ENCODE measurements at places on chromosomes 11 and 22. TPM values are rescaled to one million over a fixed set of nuclear protein-coding genes. Genes with fewer than 3 reads are reported as not detected.

DNA sequence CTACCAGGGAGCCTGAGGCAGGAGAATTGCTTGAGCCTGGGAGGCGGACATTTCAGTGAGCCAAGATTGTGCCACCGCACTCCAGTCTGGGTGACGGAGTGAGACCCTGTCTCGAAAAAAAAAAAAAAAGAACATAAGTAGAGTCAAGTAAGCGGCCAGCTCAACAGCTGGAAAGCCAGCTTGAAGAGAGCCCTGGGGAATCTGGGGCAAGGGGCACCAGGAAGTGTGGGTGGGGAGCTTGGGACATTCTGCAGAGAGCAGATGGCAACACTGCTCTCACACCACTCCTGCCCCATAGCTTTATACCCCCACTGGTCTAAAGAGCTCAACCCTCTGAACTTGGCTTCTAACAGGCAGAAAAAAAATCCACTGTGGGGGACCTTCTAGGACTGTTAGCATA is 505.6 kb downstream of the BUD13 start:
- ATAC-seq, result no peak

DNA sequence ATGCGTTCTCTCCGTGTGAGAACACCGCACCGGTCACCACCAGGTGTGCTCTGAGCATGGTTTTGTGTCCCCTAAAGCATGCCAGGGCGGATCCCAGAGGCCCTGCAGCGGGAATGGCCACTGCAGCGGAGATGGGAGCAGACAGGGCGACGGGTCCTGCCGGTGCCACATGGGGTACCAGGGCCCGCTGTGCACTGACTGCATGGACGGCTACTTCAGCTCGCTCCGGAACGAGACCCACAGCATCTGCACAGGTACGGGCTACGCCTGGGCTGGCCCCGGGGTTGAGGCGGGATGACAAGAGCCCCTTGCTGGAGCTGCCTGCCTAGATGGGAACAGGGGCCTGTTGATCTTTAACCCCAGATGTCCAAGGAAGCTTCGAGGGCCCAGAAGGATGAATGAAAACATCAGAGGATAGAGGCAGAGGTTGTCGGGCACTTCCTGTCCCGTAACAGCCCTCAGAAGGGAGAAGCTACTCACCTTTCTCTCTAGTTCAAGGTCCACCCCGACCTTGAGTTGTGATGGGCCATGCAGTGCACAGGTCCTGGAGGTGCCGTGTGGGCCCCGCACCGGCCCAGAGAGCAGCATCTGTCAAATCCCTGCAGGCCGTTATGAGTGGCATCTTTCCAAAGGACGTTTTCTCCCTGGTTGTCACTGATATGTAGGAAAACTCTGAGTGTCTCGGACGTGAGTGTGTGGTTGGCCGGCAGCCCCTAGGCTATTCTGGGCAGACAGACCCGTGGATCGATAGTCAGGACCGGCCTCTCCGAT is 3.3 kb downstream of the CRELD2 start:
- ATAC-seq, result no peak

DNA sequence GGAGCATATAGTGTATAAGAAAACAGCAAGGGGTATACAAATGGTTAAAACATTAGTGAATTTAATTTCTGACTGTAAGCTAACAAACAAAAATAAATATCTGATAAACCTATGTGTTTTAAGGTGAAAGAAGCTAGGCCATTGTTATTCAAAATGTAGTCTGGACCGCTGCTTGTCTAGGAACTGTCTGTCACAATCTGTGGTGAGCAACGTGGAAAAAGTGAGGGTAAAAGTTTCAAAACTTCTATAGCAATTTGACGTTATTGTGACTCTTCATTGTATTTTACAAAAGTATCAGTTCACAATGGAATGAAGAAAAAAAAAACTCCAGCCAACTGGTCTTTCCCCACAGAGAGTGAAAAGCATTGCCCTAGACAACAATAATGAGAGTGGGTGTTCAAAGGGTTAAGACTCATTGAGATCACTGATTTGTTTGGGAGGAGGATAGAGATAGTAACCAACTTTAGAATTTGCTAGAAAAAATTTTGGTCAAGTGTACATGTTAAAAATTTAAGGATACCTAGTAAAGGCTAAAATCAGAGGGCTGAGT is 79.1 kb downstream of the UVRAG start:
- ATAC-seq, result no peak

DNA sequence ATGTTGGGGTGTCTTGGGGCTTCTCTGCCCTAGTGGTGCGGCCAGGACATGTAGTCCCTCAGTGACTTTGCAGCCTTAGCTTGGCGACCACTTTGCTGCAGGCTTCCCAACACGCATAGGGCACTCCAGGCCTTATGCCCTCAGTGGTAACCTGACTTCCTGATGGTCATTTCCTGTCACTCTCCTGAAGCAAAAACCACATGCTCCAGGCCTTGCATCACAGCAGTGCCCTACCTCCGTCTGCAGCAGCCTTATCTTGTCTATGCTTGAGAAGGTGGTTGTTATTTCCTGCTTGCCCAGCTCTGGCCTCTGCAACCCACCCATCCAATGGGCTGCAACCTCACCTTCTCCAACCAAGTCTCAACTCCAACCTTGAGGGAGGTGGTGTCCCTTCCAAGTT is 33.4 kb upstream of the PISD start:
- ATAC-seq, result no peak

GRCh38 chr11:17607083-17607429 is 60.0 kb downstream of the OTOG start:
- ATAC-seq, result no peak

GRCh38 chr11:16596231-16596630 is 142.2 kb upstream of the C11orf58 start:
- ATAC-seq, result no peak

DNA sequence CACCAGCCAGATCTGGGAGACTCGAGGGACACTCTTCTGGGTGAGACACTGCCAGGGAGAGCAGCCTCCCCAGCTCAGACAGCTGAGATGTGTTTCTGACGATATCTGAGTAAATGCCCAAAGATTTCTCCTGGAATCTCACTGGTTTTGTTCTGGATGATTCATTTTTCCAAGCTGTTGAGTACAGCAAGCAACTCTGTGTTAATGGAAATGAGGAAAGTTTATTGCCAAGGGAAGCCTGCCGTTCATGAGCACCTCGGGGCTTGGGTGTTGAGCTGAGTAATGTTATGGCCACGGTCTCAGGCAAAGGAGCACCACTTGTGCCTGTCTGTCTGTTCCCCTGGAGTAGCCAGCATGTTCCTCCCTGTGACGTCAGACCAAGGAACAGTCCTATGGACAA is 1132.4 kb downstream of the BRD1 start:
- no peak for ATAC-seq

DNA sequence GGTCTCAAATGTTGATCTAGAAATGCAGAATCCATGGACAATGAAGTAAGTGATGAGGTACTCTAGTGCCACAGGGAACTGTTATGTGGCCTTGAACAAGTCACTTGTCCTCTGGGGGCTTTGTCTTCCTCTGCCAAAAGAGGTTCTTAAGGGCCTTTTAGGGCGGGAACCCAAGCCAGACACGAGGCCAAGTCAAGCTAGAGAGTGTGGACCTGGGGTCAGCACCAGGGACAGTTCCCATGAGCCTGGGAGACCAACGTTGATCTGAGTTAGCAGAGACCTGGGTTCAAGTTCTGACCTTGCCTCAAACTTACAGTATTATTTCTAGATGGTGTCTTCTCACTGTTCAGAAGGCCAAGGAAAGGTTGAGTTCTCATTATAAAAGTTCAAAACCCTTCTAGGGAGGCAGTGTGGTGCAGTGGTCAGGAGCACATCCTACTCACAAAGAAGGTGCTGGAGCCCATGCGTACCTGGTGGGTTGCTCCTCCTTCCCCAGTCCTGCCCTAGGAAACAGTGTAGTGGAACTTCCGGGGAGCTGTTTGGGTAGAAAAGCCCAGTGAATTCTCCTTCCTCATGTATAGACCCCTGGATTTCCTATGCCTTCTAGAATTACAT is 121.5 kb downstream of the CHST1 start:
- no peak for ATAC-seq

- ATAC-seq, result no peak
These were observed 815 bp downstream of the TNNT3 start for GRCh38 chr11:1920128-1920908.

DNA sequence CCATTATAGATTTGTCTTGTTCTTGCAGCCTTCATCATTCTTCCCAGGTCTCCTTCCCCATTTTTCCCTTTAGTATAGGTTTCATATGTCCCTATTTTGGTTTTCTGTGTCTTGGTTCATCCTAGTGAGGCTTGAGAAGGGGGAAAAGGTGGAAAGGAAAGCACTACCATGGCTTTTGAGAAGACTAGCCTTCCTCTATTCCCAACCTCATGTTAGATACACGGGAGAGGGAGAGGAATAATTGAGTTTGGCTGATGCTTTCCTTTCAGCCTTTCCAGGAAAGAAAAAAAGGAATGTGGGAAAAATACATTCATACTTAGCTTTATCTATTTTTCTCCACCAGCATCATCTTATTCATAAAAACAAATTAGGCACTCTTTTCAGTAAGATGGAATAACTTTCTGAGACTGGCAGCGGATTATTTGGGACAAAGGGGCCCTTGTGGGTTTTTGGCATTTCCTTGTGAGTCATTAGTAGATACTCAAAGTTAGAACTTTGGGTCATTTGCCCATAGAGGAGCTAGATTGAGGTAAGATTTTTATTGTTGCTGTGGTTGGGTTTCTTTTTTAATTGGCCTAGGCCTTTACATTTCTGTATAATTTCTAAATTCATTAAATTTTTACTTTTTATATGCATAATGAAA is 23.8 kb downstream of the CAPRIN1 start:
- ATAC-seq, result no peak

- ATAC-seq, result no peak
These were observed 227.5 kb downstream of the ADAMTS15 start for GRCh38 chr11:130675917-130676316.

DNA sequence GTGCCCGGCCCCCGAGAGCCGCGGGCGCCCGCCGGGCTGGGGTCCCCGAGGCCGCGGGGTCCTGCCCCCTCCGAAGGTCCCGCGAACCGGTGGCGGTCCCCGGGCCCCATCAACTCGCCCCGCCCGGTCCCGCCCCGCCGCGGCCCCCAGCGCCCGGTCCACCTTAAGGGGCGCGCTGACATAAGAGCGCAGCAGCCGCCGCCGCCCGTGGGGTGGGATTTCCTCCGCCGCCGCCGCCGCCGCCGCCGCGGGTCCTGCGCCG is at the start of gene ZDHHC8:
ZDHHC8 (plus strand) TSS at position 208 of the 262 bp plus-strand sequence. CDS start 144 bp downstream, outside the sequence.
- peak; percentile 31 for ATAC-seq

DNA sequence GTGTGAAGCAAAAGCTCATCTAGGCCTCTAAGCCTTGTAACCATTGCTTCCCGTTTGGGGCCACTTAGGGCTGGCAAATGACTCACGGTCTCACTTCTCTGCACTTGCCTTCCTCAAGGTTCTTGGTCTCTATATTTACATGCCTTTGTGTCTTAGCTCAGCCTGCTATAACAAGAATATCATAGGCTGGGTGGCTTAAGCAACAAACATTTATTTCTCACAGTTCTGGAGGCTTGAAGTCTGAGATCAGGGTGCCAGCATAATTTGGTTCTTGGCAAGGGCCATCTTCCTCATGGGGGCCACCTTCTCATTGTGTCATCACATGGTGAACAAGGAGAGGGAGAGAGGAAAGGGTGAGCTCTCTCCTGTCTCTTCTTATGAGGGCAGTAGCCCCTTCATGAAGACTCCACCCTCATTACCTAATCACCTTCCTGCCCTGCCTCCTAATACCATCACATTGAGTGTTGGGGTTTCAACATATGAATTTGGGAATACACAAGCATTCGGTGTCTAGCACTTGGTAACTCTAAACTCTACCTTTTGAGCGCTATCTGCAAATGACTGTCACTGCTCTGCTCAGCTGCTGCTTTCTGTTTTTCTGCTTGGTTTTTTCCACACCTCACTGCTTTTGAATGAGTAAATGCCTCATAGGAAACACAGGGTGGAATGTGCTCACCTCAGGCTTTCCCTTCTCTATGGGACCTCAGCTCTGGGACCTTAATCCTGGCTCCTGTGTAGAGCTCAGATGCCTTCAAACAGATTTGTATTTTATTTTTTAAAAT is 16.2 kb upstream of the ME3 start:
- ATAC-seq, result no peak

DNA sequence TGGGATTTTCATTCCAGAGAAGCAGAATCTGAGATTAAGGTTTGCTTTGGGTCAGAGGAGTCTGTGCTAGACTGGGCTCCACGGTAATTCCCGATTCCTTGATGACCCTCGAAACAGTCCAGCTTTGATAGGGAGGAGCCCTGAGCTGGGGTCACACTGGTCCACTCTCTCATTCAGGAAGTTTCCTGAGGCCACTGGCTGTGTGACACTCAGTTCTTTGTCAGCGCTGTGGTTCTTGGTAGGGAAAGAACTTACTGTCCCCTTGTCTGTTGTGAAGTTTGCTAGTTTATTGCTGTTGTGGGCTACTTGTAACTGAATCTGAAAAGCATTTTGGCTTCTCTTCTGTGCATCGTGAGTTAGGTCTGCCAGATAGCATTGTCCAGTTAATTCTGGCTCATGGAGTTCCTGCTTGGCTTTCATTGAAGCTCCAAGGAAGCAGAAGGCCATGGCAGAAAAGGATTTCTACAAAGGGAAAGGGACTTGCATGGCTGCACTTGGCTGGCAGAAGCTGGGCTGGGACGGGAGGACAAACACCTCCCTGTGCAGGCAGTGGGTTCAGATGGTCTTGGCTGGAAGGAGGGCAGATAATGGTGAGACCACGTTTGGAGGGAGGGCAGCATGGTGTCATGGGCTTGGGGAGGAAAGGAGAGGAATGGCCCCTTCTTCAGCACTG is 23.3 kb downstream of the BCR start:
- ATAC-seq, result no peak

DNA sequence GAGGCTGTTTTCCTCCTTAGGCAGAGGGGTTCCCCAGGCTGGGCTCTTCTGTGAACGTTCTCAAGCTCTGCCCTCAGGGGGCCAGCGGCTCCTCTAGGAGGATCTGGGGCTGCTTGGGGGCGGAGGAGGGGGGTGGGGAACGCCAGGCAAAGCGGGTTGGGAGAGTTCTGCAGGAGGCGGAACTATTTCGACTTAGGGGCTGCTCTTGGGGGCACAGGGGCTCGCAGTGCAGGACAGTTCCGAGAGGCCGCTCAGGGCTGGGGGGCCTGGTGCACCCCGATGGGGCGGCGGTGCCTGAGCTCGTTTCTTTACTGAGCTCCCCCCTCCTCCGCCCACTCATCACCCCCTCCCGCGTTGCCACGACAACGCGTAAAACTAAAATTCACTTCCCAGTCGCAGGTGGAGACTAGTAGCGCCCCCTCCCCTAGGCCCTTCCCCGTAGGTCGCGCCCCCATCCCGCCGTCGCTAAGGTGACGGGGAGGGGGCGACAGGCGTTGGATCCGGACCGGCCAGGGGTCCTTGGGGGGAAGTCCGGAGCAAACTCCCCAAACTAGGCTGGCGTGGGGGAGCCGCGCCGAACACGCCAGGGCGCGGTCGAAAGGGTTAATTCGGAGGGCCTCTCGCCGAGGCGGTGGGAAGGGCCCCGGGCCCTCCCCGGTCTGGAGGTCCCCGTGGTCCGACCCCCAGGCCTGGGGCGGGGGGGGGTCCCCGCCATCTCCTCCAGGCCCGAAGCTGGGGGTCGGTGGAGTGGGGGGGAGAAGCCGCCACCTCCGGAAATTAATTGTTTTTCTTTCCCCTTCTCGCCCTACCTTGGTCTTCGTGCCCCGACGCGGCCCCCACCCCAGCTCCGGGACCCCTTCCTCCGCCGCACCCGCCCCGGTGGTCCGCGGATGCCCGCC is 857 bp downstream of the SHANK3 start:
- ATAC-seq, result no peak

Gene OR9G4
- total RNA-seq, result not detected

Gene RNASEH2C
- 24.9 TPM for total RNA-seq

Gene DEUP1
- total RNA-seq, result 0.31 TPM

Gene C11orf52
- total RNA-seq, result 0.68 TPM

Gene MUC5AC
- total RNA-seq, result 0.18 TPM

Gene ZP1
- 0.57 TPM for total RNA-seq

Gene OR8A1
- not detected for total RNA-seq

Gene APBB1
- total RNA-seq, result 115 TPM

Gene BACE1-AS
- 16.0 TPM for total RNA-seq

Gene TCN1
- 0.54 TPM for total RNA-seq

Gene CD6
- total RNA-seq, result 5.7 TPM
